ENCODE measurements at places on chromosomes 13 and 19.

DNA sequence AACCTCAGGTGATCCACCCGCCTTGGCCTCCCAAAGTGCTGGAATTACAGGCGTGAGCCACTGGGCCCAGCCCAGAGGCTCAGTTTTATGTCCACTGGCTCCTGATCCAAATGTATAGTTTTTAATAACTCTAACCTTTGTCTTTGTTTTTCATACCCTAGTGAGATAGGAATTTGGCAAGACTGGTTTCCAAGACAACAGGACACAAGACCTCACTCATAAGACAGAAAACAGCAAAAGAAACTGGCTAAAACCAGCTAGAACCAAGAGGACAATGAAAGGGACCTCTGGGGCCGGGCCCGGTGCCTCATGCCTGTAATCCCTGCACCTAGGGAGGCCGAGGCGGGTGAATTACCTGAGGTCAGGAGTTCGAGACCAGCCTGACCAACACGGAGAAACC lies 27.6 kb downstream of the CPT1C start:
- DNase-seq, result no peak

GRCh38 chr19:15397782-15398181 lies 18.2 kb upstream of the AKAP8 start:
- DNase-seq, result no peak

DNA sequence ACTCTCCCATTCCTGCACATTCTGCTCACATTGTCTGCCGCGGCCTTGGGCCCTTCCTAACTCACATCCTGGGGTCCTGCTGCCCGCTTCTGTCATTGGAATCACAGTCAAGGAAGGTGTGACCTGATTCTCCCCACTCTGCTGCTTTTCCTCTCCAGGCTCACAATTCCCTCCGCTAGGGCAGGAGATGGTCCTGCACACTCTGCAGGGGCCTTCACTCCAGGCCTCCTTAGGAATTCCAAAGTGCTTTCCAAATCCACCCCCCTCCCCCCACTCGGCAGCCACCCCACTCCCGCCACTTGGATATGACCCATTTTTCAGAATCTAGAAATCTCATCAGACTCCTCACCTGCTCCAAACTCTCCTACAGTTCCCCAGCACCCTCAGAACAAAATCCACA lies 3.1 kb upstream of the SLC5A5 start:
- DNase-seq, result no peak

GRCh38 chr13:80798576-80799133 lies 457.7 kb upstream of the SPRY2 start:
- DNase-seq, result no peak

- DNase-seq, result no peak
These were observed 23.8 kb downstream of the ATP11A start for GRCh38 chr13:112713517-112714253.

DNA sequence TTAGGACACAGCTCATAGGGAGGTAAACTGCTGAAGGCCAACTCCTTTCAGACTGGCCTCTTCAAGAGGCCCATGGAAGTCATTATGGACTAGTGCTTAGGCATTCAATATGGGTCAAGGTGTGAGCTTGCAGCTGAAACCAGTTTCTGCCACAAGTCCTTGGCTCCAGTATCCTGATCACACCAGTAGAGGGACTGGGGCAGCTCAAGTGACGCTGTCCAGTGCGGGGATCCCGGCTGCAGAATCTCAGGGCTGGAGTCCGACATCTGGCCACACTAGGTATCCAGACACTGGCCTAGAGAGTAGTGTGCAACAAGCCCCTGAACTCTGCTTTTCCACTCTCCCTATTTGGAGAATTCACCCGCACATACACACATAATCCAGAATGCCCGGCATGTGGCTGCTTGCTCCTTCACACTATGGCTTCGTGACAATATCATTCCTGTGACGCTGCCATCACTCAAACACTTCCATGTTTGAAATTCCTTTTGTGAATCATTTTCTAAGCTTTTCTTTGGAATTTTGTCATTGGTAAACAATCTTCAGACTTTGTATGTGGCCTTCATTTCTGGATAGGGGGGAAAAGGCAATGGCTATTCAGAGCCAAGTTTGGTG lies 425.1 kb downstream of the EFNB2 start:
- DNase-seq, result no peak

- DNase-seq, result no peak
These were observed 4.2 kb upstream of the ZSCAN4 start for GRCh38 chr19:57664269-57665127.

GRCh38 chr19:14059093-14059480 lies 2.8 kb downstream of the PALM3 start:
- peak; percentile 48 for DNase-seq

DNA sequence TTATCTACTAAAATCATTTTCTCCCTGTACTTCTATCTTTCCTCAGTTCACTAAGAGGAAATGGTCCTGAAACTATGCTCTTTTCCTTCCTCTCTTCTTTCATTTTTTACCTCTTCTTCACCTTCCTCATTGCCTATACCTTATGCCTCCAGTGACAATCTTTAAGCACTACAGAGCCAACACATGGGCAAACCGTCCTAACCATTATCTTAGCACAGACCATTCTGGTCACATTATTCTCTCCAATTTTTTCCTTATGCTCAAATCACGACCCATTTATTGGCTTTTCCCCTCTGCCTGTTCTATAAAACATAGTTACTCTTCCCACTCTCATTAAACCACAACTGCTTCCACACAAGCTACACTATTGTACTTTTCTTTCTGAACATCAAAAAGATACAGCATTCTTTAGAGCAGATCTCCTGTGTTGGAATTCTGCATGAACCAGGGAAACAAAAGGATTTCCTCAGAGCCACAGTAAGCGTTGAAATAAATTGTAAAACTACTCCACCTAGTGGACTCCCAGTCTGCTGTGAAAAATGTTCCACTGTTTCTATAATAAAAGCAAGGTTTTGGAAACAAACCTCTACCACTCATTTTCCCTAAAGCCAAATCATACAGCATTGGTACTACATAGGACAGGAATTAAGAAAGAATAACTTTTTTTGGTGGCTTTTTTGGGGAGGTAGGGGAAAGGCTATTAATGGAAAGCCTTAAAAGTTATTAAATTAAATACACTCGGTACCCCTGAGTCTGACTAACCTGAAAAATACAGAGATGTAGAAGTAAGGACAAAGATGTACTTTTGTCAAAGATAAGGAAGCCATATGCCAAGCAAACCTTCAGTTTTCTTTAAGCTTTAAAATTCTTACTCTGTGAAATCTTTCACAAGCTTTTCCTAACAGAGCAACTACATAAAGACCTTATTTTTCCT lies 19.5 kb downstream of the NUFIP1 start:
- DNase-seq, result no peak

- DNase-seq, result no peak
These were observed 18.4 kb downstream of the ADGRL1 start for GRCh38 chr19:14187561-14187960.

DNA sequence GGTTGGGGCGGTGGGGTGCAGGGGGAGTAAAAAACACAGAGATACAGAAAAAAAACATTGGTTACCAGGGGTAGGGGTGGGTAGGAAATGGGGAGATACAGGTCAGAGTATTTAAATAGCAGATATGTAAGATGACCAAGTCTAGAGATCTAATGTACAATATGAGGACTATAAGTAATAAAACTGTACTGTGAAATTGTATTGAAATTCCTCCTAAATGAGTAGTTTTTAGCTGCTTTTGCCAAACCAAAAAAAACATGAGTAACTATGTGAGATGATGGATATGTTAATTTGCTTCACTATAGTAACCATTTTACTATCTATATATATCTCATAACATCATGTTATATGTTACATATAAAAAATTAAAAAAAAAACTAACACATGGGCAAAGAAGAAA lies 29.6 kb downstream of the VWA8 start:
- no peak for DNase-seq

Measured in activated CD4-positive, CD25-positive, alpha-beta regulatory T cell treated with anti-CD3 and anti-CD28 coated beads, Interleukin-2, amount 50 U/mL, for 72 hours (primary cell).